ENCODE measurements at places on chromosomes 16 and 17.

DNA sequence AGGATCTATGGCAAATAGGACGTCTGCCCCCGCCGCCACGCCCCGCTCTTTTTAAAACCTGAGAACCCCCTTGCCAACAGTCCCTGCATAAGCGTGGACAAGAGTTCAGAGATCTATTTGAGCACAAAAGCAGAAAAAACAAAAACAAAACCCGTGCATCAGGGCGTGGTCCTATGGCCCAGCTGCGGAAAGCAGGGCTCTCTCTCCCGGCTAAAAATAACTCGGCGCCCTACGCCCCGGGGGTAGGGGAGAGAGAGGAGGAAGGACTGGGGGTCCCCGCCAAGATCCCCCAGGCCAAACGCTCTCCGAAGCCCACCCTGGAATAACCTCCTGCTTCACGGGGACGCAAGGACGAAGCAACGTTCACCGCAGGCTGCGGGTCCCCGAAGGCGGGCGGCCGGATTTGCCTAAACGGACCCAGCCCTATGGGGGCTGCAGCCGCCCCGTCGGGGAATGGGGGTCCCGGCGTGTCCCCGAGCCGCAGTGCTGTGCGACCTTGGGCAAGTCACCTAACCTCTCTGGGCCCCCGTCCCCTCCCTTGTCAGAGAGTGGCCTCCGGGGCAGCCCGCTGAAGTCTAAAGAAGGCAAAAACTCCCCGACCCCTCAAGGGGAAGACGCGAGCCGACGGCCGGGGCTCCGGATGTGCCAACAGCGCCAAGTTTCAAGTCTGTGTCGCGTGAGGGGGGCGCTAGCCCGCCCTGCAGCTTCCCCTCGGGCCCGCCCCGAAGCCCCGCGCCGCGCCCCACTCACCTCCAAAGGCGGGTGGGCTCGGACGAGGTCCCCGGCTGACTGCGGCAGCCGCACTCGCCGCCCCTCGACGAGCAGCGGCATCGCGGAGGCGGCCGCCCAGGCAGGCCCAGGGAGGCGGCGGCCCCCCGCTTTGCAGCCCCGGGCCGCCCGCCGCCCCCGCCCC, 477 bp downstream of the NTAN1 start:
- no peak for DNase-seq

GRCh38 chr17:50114849-50115357, 15.1 kb downstream of the SAMD14 start:
- DNase-seq = peak; percentile 75

GRCh38 chr17:76394166-76394565, 9.8 kb downstream of the SPHK1 start:
- DNase-seq = no peak

DNA sequence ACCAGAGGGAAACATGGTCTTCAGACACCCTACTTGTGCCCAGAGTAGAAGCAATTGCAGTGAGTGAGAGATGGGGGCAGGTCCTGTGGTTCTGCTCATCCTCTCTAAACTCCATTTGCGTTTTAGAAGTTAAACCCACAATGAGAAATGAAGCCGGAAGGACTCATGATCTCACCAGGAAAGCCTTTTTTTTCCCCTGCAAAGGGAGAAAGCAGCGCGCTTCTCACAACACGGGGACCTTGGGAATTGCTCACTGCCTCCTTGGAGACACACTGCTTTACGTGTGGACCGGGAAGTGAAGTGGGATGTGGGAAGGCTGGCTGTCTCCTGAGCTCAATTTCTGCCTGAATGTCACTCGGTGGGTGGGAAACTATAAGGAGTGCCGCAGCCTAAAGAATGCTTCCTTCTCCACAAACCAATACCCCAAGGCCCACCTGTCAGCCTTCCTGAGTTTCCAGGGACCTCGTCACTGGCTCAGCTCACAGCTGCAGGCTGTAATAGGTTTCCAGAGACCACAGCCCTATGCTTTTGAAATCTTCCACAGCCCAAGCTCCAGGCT, 365.4 kb downstream of the XYLT1 start:
- DNase-seq = peak; percentile 5

DNA sequence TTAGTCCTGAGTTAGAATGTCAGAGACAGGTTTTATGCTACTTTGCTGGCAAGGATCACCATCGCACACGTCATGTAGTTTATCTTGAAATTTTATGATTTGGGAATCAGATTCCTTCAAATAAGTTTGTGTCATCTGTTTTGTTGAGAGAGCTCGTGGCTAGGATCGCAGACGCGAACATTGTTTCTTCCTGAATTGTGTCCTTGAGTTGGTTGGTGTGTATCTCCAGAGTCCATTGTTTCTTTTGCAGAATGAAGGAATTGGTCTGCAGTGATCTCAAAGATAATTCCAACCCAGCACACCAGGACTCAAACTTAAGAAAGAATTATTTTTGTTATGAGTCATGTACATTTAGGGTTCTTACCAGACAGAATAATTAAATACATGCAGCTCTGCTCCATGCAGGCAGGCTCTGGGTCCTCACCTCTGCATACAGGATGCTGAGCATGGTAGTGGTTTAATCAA, 51.6 kb downstream of the PRKCA start:
- no peak for DNase-seq

GRCh38 chr17:17603178-17603894, 11.8 kb upstream of the PEMT start:
- DNase-seq = no peak

DNA sequence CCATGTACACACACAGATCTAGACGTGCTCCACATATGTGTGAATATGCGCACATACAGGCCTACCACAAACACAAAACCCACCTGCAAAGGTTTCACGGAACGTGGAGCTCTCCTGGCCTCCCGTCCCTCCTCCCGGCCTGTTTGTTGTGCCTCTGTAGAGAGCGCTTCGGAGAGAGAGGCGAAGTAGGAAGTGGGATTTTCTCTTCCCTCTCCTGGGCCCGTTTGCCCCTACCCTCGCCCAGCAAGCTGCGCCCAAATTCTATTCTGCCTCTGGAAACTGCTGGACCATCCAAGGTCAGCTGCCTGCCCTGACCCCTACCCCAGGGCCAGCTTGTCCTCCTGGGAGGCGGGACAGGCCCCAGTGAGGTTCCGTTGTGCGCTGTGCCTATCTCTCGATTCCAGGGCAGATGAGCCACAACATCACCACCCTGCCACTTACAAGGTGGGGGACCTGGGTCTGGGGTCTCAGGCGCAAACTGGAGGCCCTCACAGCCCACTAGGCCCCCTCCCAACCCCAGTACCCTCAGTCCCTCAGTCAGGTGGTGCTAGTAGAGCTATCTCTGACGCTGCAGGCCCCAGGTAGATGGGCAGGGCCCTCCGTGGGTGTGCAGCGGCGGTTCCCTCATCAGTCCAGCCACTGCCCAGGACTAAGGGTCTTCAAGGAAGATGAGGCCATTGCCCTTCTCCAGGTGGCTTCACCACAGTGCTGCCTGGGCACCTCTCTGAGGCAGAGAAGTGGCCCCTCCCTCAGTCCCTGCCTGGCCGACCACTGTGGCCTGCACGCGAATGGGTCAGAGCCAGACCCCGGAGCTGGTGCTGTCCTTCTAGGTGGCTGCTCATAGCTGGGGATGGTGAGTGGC, 54.2 kb downstream of the BEAN1 start:
- no peak for DNase-seq

GRCh38 chr17:64229815-64230728, 33.0 kb downstream of the TEX2 start:
- no peak for DNase-seq

- no peak for DNase-seq
Measured at GRCh38 chr16:3088925-3089716, 10.0 kb downstream of the ZSCAN10 start.

DNA sequence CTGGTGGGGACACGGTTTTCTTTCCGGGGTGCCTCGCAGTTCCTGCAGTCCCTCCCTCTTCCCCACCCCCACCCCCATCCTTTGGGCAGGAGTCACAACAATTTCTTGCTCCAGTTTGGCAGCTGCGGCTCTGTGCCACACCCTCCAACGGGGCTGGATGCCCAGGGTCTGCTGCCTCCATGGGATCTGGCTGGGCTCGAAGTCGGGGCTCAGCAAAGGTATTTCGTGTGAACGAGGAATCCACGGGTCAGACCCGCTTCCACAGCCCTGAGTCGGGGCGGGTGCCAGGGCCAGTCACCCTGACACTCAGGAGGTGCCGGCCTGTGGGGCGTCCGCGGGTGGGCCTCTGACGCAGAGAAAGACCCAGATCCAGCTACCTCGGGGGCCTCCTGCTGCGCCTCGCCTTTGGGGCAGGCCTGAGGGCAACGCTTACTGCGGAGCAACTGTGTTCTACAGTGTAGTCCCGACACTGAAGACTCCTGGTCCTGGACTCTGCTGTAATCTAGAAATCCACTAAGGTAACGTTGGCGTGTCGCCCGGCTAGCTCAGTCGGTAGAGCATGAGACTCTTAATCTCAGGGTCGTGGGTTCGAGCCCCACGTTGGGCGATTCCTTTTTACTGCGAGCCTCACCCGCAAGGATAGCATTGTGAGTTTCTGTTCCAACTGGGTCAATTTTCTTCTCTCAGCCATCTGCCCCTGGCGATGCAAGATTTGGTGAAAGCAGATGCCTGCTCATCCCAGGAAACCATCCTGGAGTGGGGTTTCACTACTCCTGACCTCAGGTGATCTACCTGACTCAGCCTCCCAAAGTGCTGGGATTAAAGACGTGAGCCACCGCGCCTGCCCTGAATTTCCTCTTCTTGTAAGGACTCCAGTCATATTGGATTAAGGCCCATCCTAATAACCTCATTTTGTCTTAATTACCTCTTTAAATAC, 12.6 kb upstream of the OR1F1 start:
- DNase-seq = no peak

GRCh38 chr17:27666831-27667560, 36.0 kb downstream of the LGALS9 start:
- DNase-seq = no peak

GRCh38 chr17:17983376-17983775, 10.7 kb downstream of the DRC3 start:
- DNase-seq = no peak

GRCh38 chr17:72302735-72303134, 181.9 kb downstream of the SOX9 start:
- DNase-seq = no peak

DNA sequence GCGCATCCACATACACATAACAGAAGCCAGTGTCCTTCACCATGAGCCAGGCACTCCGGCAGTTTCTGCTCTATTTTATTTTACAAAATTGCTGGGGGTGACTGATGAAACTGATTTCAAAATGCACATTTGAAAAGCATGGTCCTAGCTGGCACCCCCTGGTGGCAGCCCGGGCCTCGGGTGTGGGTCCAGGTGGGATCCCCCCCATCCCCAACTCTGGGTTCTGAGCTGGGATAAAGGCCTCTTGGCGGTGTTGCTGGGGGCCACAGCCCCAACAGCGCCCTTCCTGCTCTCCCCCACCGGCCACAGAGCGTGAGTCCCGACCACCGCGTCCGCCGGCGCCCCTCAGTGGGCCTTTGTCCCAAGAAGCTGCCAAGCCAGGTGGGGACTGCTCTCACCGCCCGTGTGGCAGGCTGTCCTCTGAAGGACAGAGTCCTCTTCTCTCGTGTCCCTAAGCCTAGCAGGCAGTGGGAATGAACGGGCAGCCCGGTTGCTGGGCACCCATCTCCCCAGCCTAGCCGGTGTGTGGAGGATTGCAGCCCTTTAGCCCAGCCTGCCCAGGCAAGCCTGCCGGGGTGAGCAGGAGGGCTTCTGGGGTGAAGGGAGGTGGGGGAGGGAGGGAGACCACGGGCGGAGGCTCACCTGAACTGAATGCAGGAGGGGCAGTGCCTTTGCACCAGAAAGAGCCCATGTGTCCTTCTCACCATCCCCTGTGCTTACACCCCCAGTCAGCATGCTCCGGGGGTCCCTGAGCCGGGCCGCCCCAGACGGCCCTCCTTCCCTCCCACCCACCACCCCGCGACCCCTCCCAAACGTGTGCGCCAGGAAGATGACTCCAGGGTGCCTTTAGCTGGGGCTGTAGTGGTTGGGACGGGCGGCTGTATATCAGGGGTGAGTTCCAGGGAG, 898 bp downstream of the SNAI3 start:
- DNase-seq = peak; percentile 38

GRCh38 chr17:58324409-58325288, 3.9 kb downstream of the TSPOAP1 start:
- DNase-seq = no peak

DNA sequence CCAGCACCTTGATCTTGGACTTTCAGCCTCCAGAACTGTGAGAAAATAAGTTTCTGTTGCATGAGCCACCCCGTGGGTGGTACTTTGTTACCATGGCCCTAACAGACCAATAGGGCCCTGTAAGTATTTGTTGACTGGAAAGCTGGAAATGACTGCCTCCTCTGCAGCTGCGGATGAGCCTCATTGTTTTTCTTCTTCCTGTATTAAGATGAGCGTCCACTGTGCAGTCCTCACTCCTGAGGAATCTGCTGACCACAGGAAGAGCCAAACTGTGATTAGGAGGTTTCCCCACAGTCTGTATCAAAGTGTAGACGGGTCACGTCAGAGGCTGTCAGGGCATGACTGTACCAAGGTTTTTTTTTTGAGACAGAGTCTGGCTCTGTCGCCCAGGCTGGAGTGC, 12.2 kb upstream of the AKTIP start:
- DNase-seq = no peak

DNA sequence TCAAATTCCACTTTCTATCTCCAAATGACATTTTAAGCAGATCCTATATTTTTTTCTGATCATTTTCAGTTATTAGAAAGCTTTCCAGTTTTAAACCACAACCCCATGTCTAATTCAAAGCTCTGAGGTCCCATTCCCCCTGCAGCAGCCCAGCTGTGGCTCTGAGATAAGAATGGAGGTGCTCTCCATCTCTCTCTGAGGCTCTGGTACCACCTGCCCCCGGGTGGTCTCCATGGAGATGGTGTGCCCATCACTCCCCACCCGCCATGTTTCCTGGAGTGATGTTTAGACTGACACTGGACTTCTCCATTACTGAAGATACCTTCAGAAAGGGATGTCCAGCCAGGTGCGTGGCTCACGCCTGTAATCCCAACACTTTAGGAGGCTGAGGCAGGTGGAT, 68.1 kb upstream of the SEC14L1 start:
- no peak for DNase-seq

- DNase-seq = no peak
Measured at GRCh38 chr17:63827801-63828221, 348 bp upstream of the FTSJ3 start.

GRCh38 chr16:10256784-10257641, 74.8 kb upstream of the GRIN2A start:
- peak; percentile 43 for DNase-seq

DNA sequence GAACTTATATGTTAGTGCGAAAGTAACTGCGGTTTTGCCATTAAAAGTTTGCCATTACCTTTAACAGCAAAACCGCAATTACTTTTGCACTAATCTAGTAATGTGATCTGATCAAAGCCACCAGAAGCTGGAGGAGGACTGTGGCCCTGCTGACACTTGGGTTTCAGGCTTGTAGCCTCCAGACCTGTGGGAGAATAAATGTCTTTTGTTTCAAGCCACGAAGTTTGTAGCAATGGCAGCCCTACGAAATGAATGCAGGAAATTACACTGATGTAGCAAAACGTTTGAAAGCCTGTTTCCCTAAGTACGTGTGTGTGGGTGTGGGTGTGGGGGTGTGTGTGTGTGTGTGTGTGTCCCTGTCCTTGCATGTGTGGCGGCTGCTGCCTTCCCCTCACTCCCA, 66.6 kb downstream of the WSB1 start:
- peak; percentile 34 for DNase-seq

Measured in CD4-positive, CD25-positive, alpha-beta regulatory T cell (primary cell).